ENCODE measurements at places on chromosomes 7 and 10. TPM values are rescaled to one million over a fixed set of nuclear protein-coding genes. Genes with fewer than 3 reads are reported as not detected.

NEURL1 gene
- 0.16 TPM for total RNA-seq

GALNT17 gene
- 9.9 TPM for total RNA-seq

OR2A7 gene
- total RNA-seq = 14.7 TPM

EFCAB10 gene
- total RNA-seq = not detected

CTAGE6 gene
- 0.96 TPM for total RNA-seq

- peak overlapping the region; percentile 78 for H3K27ac ChIP-seq
- H3K4me1 ChIP-seq = no peaks in the 10 kb centered on the region
- H3K4me3 ChIP-seq = no peak overlapping the region
- no peaks in the 10 kb centered on the region for H3K36me3 ChIP-seq
- DNase-seq = peak; percentile 77
Measured at GRCh38 chr7:155951554-155952158, 139.4 kb upstream of the SHH start.

DNA sequence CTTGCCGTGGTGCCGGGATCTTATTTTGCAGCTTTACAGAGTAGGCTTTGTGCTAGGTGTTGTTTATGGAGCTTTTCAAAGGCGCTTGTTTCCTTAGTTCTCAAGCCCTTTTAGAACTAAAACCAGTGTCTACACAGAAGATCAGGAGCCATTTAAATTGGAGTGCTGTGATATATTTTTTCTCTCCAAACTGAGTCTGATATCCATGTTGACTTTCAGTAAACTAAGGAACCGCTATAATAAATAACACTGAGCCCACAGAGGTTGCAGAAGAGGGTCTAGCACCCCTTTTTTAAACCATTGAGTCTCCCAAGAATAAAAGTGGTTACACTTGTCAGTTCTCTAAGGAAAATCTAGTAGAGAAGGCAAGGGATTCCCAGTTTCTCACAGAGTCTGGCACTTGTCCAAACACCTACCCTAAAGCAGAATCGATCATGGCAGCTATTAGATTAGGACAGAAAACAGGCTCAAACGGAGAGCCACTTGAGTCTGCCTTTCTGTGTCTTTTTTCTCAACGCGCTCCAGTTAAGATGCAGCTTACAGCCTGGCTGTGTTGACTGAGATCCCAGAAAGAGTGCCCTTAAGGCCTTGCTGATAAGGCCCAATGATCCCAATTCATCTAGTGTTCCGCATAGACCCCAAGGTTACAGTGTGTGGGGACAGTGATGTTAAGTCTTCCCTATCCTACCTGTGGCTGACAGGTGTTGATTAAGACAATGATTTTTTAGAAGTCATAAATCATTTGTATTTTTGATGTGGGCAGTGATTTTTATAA, 804 bp downstream of the TMEM106B start:
- H3K4me1 ChIP-seq = peaks cover 6% of the 10 kb centered on the region
- no peak for DNase-seq
- H3K36me3 ChIP-seq = no peaks in the 10 kb centered on the region

DNA sequence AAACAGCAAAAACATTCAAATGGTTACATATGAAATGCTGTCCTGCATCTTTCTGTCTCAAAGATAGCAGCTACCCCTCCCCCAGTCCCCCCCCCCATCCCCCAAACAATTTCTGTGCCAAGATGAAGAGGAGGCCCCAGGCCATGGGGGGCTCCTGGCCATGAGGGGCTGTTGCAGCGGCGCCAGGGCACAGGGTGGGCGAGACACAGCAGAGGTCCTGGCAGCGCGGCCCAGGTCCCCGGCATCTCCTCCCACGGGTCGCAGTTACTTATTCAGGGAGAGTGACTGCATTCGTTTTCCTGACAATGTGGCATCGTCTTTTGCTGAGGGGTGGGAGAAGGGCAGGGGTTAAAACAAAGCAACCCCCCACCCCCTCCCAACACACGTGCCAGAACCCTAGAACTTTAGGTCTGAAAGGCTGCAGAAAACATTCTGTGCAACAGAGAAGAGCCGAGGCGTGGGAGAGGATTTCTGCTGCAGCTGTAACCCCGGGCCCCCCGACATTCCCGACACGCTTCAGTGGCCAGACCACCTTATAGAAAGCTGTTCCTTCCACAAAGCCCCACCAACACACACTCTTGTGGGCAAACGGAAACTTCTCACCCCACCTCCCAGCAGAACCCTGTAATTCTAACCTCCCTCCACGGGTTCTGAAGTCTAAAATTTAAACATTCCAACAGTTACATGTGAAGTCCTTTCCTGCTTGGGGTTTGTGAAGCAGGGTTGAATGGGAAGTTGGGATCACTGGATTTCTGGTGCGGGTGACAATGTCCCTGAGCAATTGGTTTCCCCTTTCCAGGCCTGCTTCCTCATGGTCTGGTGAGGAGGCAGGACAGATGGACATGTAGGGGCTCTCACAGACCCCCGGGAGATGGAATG, 11.7 kb downstream of the PDAP1 start:
- no peak overlapping the region for H3K27ac ChIP-seq
- no peaks in the 10 kb centered on the region for H3K4me1 ChIP-seq
- DNase-seq = no peak
- H3K4me3 ChIP-seq = no peak overlapping the region
- peaks cover 11% of the 10 kb centered on the region for H3K36me3 ChIP-seq
- no peaks in the 10 kb centered on the region for H3K27me3 ChIP-seq

GRCh38 chr7:139734395-139734794, 43.4 kb downstream of the HIPK2 start:
- no peak overlapping the region for H3K4me3 ChIP-seq
- H3K36me3 ChIP-seq = no peaks in the 10 kb centered on the region
- H3K4me1 ChIP-seq = peaks cover 9% of the 10 kb centered on the region

GRCh38 chr7:66539902-66540375, 88.7 kb upstream of the KCTD7 start:
- no peak overlapping the region for H3K27ac ChIP-seq
- no peaks in the 10 kb centered on the region for H3K27me3 ChIP-seq
- no peak overlapping the region for H3K4me3 ChIP-seq
- no peaks in the 10 kb centered on the region for H3K36me3 ChIP-seq
- H3K4me1 ChIP-seq = no peaks in the 10 kb centered on the region

DNA sequence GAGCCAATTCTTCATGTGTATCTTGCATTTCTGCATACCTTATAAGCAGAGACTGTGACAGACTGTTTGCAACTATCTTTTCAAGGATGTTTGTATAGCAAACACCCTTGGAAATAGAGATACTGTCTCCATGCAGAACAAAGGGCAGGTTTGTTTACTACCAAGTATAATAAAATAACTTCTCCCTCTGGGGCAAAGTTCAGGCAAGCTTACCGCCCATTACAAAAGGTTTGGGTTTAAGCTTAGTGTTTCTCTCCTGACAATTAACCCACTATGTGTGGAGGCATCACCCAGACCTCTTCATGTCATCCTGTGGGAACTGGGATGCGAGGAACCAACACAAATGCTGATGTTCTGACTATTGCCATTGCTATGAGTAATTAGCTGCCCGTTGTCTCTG, 479.1 kb upstream of the ZMIZ1 start:
- no peaks in the 10 kb centered on the region for H3K27me3 ChIP-seq
- no peak for DNase-seq
- no peaks in the 10 kb centered on the region for H3K36me3 ChIP-seq
- no peaks in the 10 kb centered on the region for H3K4me1 ChIP-seq
- no peak overlapping the region for H3K4me3 ChIP-seq
- H3K27ac ChIP-seq = no peak overlapping the region

DNA sequence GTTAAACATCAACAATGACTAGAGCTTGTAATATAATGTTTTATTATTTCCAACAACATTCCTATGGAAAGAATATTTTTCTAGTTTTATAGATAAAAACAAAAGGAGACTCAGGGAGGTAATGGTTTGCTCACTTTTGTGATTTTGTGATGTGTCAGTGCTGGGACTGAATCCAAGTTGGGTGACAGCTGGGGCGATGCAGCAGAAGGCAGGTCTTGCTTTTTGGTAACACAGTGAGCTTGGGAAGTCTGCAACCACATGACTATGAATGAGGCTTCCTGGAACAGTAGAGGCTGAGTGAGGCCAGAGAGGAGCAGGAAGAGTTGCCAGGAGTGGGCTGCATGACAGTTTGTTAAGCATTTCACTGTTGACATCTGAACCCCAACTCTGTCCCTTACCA, 4.9 kb upstream of the YKT6 start:
- no peaks in the 10 kb centered on the region for H3K36me3 ChIP-seq
- H3K27me3 ChIP-seq = peaks cover 5% of the 10 kb centered on the region

- H3K27ac ChIP-seq = no peak overlapping the region
- no peak for DNase-seq
- no peak overlapping the region for H3K4me3 ChIP-seq
- H3K4me1 ChIP-seq = no peaks in the 10 kb centered on the region
- H3K36me3 ChIP-seq = no peaks in the 10 kb centered on the region
Measured at GRCh38 chr7:132656846-132657776, 80.8 kb upstream of the PLXNA4 start.

DNA sequence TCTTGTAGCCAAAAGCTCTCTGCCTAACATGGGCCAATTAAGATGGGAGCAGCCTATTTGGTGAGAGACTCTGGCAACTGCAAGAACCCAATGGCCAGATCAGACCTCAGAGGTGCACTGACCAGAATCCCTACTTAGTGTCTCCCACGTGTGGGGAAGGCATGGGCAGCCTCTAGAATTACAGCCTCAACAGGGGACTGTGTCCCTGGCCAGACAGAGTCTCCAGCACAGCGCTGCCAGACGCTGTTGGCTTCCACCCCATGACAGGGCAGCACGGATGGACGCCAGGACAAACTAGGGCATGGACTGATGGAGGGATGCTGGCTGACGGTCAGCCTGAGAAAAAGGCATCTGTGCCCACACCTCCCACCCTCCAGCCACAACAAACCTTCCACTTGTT, 729.3 kb upstream of the AUTS2 start:
- H3K27ac ChIP-seq = no peak overlapping the region
- no peak overlapping the region for H3K4me3 ChIP-seq
- H3K4me1 ChIP-seq = no peaks in the 10 kb centered on the region
- H3K27me3 ChIP-seq = no peaks in the 10 kb centered on the region
- DNase-seq = no peak

- no peaks in the 10 kb centered on the region for H3K27me3 ChIP-seq
- H3K36me3 ChIP-seq = no peaks in the 10 kb centered on the region
- no peak overlapping the region for H3K4me3 ChIP-seq
- DNase-seq = no peak
Measured at GRCh38 chr7:154975984-154976383, 26.9 kb downstream of the PAXIP1 start.

GRCh38 chr7:108311446-108312168, 144.6 kb downstream of the NRCAM start:
- H3K27me3 ChIP-seq = no peaks in the 10 kb centered on the region
- no peaks in the 10 kb centered on the region for H3K36me3 ChIP-seq
- no peak overlapping the region for H3K27ac ChIP-seq

DNA sequence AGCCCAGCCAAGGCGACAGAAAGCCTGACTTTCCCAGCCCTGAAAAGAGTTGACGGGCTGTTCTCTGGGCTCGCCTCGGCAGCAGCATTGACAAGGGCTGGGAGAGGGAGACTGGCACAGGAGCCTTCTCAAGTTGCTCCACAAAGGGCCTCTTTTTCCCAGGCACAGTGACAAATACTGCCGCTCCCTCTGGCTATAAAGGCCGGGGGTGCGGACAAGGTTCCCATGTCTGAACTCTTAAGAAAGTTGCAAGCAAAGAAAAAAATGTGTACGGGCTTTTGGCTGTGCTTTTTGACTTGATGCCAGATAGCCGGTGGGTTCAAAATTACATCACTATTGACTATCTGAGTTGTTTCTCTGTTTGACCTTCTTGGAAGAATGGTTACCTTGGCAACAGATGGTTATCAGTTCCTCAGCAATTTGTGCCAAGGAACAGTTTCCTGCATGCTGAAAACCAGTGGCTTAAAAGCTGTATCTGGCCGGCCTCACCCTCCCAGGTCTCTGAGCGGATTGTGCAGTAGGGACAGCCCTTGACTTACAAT, 115.9 kb upstream of the EEPD1 start:
- no peak overlapping the region for H3K4me3 ChIP-seq
- peak; percentile 83 for DNase-seq
- no peaks in the 10 kb centered on the region for H3K36me3 ChIP-seq
- no peaks in the 10 kb centered on the region for H3K27me3 ChIP-seq

DNA sequence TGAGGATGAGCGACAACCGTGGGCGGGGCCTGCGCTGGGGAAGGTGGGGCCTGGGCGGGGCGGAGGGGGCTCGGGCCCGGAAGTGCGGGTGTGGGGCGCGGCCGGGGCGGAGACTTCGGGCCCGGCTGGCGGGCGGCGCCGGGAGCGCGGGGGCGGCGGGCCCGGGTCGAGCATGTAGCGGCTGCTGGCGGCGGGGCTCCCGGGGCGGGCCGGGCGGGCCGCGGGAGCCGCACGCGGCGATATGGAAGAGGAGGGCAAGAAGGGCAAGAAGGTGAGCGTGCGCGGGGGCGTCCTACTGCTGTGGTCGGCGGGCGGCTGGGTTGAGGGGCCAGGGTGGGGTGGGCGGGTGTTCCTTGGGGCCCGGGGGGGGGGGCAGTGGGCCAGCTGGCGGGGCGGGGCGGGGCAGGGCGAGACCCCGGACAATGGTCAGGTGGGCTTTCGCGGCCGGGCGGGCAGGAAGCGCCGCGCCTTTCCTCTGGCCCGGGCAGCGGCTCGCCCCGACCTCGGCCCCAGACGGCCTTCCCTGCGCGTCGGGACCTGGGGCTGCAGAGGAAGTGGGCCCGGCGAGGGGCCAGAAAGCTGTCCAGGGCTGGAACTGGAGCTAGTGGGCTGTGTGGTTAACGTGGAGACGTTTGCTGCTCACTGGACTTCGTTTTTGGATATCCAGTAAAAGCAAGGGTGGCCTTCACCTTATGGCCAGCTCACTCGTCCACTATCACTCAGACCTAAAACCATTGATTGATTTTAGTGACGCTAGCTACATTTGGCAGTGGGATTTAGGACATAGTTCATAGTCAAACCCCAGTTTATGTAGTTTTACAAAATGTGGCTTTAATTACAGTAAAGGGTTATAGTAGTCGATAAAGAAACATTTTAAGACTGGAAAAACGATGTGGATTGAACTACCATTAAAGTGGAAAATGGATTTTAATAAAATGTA, at the start of gene CCM2:
Gene CCM2 (plus strand): TSS at position 109 of the 940 bp plus-strand sequence. CDS start 133 bp downstream, at position 242.
- DNase-seq = no peak
- peak within 1 kb of the TSS; percentile 78 for H3K4me3 ChIP-seq
- H3K27ac ChIP-seq = peak within 1 kb of the TSS; percentile 86
- H3K36me3 ChIP-seq = no peaks in the 10 kb centered on the region
- no peaks in the 10 kb centered on the region for H3K27me3 ChIP-seq
- H3K4me1 ChIP-seq = no peaks in the 10 kb centered on the region

Measured in breast epithelium (tissue), 4 donors.